Hematopoietic multipotent progenitor cell treated with erythropoietin and hydrocortisone succinate and interleukin-3 and kit ligand, for 17 days (in vitro differentiated cells): ENCODE measurements at places on chromosomes 16 and 17.

- no peak for DNase-seq
These were observed 199.4 kb upstream of the RPL38 start for GRCh38 chr17:74004056-74004455.

DNA sequence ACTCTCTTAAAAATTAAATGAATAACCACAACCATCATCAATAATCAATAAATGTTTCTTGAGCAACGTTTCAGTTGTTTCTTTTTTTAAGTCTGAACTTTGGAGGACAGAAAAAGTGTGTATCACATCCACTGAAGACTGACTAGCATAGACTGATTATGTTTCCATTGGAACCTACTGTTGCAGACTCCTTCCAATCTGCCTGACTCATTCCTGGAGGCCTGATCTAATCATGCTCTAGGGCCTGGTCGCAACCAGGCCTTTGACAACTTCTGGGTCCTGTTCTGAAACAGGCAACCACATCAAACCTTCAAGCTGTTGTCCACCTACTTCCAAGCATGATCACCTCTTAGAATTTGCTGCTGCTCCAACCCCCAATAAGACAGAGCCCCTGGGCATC, 109.2 kb upstream of the NUDT7 start:
- DNase-seq, result no peak

DNA sequence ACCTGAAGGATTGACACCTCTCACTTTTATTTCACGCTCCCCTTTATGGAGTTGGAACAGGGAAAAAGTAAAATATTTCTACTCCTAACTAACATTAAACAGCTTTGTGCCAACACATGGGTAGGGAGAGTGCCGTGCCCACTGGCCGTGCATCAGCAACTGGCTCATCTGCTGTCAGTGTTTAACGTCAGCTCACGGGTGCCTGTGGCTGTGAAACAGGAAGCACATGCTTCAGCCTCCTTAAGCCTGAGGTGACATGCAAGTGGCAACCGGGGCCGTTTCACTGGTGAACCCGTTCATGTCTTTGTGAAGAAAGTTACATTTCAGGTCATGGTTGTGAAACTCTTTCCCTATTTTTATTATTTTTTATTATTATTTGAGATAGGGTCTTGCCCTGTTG, 3.2 kb downstream of the SPG7 start:
- no peak for DNase-seq

GRCh38 chr17:39404542-39405378, 3.3 kb upstream of the FBXL20 start:
- DNase-seq, result no peak

DNA sequence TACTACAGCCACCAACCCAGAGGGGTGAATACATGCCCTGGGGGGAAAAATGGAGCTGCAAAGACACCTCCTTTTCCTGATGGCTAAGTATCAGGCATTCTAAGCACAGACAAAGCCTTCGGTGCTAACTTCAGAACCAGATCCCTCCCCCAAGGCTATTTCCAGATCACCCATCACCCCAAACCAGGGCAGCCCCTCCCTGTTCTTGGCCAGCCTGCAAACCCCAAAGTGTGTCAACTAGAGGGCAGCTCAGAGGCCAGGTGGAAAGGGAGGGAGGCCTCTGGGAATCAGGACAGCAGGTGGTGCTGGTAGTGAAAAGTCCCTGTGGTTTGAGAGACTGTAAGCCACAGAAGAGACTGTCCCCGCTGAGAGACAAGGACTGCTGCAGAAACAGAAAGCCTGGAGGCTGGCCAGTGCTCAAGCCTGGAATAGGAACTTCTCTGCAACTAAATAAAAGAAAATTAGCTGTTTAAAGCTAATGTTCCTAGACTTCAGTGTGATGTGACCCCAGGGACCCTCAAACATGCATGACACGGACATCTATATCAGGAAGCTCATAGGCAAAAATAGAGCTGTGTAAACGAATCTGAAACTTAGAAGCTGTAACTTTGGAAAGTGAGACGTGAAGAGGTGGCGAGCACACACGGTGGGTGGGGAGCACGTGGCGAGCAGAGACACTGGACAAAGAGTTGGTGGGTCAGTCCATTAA, 9.1 kb downstream of the TUBG1 start:
- peak; percentile 72 for DNase-seq

- no peak for DNase-seq
These were observed 156.6 kb upstream of the MAF start for GRCh38 chr16:79757163-79757562.

GRCh38 chr16:57859331-57859730, 57.0 kb upstream of the KIFC3 start:
- DNase-seq, result no peak

DNA sequence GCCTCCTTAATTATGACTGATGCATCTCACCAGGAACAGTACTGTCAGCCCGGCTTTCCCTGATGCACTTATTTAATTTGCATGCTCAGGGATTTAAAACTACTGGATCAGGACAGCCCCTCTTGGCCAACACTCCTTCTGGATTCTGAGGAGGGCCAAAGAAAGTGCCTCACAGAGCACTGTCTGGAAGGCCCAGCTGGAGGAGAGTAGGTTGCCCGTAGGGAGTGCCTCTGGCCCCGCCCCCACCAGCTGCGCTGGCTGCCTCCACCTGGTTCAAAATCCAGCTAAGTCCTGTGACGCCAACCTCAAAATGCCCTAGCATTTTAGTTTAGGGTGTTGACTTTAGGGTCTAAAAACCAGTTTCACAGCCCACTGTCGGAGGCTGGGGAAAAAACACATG, 49.4 kb upstream of the SREBF1 start:
- no peak for DNase-seq
